ENCODE measurements at places on chromosomes 3 and 15.

- DNase-seq: no peak
These were observed 111.2 kb downstream of the IL12A start for GRCh38 chr3:160099834-160100233.

DNA sequence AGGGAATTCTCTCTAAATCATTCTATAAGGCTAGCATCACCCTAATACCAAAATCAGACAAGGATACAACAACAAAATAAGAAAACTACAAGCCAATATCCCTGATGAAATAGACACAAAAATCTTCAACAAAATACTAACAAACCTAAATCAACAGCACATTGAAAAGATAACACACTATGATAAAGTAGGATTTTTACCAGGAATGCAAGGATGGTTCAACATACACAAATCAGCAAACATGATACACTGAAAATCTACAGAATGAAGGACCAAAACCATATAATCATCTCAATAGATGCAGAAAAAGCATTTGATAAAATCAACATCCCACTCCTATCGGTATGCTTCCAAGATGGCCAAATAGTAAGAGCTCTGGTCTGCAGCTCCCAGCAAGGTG is 39.5 kb downstream of the ALDH1A2 start:
- no peak for DNase-seq

GRCh38 chr3:148591525-148591924 is 106.2 kb upstream of the AGTR1 start:
- DNase-seq: no peak

GRCh38 chr15:73305331-73306211 is 63.2 kb downstream of the HCN4 start:
- peak; percentile 29 for DNase-seq

DNA sequence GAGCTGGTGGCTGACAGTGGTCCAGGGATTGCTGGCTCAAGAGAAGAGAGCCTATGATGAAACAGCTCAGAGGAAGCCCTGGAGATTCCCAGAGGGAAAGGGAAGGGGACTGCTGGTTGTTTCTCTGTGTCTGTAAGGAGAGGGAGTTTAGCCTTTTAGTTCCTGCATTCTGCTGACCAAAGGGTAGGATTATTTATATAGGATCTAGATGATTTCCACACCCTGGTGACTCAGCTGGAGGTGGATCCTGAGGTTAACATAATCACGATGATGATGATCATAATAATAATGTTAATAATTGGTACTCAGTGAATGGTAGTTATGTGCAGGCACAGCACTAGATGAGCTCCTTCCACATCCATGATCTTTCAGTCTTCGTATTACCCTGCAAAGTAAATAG is 144.9 kb downstream of the EPHB1 start:
- DNase-seq: no peak

- DNase-seq: no peak
These were observed 181.9 kb upstream of the CHL1 start for GRCh38 chr3:14652-15051.

DNA sequence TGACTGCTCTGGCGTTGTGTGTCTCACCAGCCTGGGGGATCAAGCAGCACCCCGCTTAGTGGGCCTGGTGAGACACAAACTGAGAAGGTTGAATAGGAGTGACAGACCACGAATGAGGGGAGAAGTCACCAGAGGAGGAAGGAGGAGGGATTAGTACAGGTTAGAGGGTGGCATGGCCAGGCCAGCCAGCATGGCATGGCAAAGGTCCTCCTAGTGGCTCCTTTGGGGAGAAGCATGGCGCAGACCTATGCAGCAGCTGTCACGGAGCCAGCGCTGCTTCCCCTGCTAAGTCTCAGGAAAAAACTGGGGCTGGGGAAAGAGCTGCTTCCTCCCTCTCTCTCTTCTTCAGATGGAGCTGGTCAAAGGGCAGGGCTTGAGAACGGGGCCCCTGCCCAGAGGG is 48.6 kb downstream of the ZDHHC3 start:
- DNase-seq: no peak

DNA sequence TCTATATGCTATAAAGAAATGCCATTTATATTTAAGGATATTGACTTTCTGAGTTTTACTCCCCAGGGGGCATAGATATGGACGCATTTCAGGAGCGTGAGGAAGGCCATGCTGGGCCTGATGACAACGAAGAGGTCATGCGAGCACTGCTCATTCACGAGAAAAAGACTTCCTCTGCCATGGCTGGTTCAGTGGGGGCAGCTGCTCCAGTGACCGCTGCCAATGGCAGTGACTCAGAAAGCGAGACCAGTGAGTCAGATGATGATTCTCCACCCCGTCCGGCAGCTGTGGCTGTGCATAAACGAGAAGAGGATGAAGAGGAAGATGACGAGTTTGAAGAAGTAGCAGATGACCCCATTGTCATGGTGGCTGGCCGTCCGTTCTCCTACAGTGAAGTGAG is 38.4 kb downstream of the GTF2E1 start:
- DNase-seq: no peak

DNA sequence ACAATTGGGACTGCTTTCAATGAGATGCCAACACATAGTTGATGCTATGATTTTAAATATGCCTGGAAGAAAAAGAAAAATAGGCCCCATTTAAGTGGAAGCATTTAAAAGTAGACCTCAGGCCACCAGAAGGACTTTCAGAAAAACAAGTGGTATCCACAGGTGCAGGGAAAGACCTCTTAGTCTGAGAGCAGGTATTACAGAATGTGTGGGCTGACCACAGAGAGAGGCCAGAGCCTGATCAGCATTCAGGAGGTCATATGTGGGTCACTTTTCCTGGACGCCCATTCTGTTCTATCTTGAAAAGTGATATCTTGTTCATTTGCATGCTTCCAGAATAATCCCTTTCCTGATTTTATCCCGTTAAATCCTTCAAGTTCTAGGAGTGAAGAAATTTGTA is 95.5 kb downstream of the GABRG3 start:
- DNase-seq: no peak

GRCh38 chr3:119630128-119630879 is 30.1 kb downstream of the POPDC2 start:
- DNase-seq: no peak

DNA sequence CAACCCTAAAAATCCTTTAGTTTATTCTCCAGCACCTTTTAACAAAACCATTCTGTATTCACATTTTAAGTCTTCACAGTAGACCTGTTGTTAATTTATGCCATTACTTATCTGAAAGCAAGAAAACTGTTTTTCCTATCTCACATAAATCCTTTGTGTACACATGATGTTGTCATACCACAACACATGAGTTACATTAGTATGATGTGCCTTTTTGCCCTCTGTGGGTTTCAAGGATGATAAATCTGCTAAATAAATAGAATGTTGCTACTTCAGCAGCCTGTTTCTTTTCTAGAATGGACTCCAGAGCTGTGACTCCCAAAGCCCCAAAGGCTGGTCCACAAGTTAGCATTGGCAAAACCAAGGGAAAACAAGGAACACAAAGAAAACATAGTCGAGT is 151.6 kb downstream of the SERPINI1 start:
- DNase-seq: no peak

- no peak for DNase-seq
These were observed 16.9 kb downstream of the EFHB start for GRCh38 chr3:19917167-19917566.

GRCh38 chr3:107928084-107928445 is 162.8 kb downstream of the CD47 start:
- no peak for DNase-seq

DNA sequence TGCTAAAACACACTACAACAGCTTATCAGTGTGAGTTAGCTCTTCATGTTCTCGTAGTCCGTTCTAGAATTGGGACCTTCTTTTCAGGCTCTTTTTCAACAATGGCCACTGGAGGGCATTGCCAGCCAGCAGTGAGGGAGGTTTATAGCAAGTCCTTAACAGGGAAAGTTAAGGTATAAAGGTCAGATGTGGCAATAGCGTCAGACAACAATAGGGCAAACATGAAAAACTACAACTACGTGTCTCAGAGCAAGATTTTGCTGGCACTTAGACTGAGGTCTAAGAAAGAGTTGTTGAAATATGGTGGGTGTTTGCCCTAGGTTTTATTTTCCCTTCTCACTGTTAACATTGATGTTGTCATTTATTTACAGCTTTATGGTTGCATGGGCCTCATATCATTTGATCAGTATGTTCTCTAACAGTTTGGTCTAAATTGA is 161.4 kb downstream of the GMNC start:
- DNase-seq: no peak

DNA sequence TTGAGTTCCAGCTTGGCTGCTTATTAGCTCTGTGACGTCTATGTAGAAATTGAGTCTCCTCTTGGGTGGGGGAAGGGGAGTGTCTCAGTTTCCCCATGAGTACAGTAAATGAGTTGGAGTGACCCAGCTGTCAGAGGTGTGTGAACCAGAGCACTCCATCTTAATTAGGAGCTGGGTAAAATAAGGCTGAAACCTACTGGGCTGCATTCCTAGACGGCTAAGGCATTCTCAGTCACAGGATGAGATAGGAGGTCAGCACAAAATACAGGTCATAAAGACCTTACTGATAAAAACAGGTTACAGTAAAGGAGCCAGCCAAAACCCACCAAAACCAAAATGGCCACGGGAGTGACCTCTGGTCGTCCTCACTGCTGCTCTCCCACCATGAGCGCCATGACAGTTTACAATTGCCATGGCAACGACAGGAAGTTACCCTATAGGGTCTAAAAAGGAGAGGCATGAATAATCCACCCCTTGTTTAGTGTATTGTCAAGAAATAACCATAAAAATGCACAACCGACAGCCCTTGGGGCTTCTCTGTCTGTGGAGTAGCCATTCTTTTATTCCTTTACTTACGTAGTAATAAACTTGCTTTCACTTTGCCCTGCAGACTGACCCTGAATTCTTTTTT is 222.4 kb downstream of the CACNA2D3 start:
- no peak for DNase-seq

GRCh38 chr15:54564166-54564565 is 585.9 kb downstream of the UNC13C start:
- no peak for DNase-seq

DNA sequence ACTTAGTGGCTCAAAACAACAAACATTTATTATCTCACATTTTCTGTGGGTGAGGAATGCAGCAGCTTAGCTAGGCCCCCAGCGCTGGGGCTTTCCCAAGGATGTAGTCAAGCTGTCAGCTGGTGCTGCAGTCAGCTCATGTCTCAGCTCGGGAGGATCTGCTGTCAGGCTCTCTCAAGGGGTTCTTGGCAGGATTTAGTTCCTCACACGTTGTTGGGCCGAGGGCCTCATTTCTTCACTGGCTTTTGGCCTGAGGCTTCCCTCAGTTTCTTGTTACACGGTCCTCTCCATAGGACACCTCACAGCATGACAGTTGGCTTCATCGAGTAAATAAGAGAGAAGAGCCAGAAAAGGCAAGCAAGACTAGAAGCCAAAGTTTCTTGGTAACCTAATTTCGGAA is 13.7 kb upstream of the U2SURP start:
- no peak for DNase-seq

- no peak for DNase-seq
These were observed 283.7 kb upstream of the GBE1 start for GRCh38 chr3:82044930-82045705.

- no peak for DNase-seq
These were observed 5.7 kb downstream of the PODXL2 start for GRCh38 chr3:127634653-127635052.

- DNase-seq: peak; percentile 7
These were observed at the start of gene GAP43 for GRCh38 chr3:115623044-115623868. TSS of gene GAP43 (plus strand) at chr3:115623510. CDS start at chr3:115623690, 180 bp downstream.

GRCh38 chr15:92971081-92971480 is 71.0 kb downstream of the CHD2 start:
- DNase-seq: no peak

DNA sequence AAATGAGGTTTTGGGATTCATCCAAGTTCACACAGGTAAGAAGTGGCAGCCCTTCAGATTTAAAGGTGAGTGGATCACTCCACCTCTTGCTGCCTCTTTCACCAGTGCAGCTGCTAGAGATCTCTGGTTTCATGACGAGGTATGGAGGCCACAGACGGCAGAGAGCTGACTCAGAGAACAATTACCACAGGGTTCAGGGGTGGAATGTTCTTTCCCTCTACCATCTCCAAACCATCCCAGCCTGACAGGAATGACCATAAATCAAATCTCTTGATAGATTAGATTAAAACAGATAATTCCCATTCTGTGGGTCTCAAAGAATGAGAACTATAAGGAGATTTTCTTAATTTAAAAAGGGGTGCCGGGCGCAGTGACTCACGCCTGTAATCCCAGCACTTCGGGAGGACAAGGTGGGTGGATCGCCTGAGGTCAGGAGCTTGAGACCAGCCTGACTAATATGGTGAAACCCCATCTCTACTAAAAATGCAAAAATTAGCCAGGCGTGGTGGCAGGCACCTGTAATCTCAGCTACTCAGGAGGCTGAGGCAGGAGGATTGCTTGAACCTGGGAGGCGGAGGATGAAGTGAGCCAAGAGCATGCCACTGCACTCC is 174.2 kb upstream of the ATP11B start:
- DNase-seq: no peak

- DNase-seq: no peak
These were observed 71.2 kb downstream of the GOLIM4 start for GRCh38 chr3:168024537-168024941.

DNA sequence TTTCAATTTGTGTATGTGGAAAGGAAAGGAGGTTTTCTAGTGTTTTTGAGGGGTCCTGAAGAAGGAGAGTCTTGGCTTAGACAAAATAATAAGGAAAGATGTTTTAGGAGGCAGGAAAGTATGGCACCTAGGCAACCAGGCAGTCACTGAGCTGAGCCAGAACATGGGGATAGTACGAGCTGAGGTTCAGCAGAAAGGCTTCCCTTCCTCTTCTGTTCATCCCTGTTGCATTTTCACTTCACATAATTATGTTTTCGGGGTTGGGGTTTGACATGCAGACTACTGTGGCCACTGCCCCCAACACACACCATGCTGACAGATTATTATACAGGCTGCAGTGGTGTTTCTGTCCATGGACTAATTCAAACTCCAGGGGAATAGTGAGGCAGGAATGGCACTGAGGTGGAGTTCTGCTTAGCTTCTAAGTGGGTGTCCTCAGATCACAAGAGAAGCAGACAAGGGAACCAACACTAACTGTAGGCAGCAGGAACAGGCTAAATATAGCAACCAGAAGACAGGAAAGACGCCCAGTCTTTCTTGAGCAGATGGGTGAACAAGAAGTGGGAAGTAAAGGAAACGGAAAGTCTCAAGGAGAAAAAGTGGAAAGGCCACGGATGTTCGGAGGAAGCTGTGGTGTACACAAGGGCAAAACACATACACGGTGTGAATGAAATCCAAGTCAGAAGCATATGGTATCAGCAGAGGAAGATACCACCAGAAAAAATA is 305.8 kb downstream of the PLCL2 start:
- no peak for DNase-seq

DNA sequence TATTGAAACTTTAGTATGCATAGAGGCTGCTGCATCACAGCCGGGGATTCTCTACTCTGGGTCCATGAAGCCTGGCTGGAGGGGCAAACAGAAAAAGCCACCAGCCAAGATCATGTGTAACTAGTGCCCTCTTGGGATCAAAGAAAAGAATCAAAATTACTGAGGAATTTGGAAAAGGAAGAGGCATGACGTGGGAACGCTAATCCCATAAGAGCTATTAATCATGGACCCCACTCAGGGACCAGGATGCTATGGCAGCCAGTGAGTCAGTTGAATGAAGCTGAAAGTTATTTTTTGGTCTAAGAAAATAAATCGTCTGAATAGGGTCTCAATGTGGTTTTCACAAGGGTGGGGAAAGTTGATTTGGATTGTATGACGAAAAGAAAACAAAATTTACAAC is 1165.1 kb downstream of the ROBO2 start:
- DNase-seq: no peak

GRCh38 chr3:50655009-50655830 is 19.5 kb upstream of the DOCK3 start:
- DNase-seq: no peak

GRCh38 chr15:59158701-59159034 is 48.0 kb upstream of the LDHAL6B start:
- DNase-seq: no peak
